ENCODE measurements at places on chromosomes 6 and 20. TPM values are rescaled to one million over a fixed set of nuclear protein-coding genes. Genes with fewer than 3 reads are reported as not detected.
A peak's percentile ranks its signal among the peaks of the same experiment; 100 is the strongest.

DNA sequence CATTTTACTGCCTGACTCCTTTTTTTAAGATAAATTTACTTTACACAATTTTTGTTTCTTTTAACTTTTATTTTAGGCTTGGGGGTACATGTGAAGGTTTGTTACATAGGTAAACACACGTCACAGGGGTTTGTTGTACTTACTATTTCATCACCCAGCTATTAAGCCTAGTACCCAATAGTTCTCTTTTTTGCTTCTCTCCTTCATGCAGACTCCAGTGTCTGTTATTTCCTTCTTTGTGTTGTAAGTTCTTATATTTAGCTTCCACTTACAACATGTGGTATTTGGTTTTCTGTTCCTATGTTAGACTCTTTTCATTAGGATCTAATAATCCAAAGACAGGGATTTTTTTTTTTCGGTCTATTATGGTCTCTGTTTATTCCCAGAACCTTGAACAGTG is 83.5 kb upstream of the CCN6 start:
- DNase-seq = no peak

DNA sequence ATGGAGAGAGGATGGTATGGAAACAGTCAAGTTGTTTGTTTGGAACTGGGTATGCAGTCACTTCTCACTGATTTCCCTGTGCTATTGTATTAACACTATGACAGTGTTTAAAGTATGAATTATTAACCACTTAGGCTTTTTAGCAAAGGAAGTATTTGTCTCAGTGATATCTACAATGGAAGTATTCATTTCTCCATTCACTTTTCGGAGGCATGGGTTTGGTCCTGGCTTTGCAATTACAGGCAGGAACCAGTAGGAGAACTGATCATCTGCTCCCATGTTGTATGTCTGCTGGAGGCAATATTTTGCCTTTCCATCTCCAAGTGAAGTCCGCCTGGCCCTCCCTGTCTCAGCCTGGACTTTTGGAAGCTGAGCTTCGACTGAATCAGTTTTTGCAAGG is 30.6 kb upstream of the EXOC2 start:
- no peak for DNase-seq

DNA sequence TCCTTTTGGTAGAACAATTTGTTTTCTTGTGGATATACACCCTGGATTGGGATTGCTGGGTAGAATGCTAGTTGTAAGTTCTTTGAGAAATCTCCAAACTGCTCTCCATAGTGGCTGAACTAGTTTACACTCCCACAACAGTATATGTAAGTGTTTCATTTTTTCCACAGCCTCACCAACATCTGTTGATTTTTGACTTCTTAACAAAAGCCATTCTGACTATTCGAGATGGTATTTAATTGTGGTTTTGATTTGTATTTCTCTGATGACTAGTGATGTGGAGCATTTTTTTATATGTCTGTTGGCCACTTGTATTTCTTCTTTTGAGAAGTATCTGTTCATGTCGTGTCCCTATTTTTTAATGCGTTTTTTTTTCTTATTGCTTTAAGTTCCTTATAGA is 444.1 kb downstream of the CBLN4 start:
- no peak for DNase-seq

DNA sequence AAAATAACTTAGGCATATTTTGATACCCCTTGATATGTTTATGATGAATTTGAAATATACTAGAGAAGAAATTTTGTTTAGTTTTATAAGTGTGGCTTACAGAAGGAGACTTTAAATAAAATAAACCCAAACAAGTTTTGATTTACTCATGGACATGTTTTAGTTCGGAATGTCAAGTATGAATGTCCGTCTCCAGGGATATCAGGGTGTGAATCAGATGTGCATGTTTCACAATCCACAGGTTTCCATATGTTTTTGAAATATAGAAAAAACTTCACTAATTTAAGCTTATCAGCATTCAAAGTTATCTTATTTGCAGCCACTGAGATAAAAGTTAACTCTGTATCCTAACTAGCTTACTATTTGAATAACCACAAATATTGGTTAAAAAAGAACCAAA is 51.5 kb downstream of the PLCB1 start:
- DNase-seq = no peak

DNA sequence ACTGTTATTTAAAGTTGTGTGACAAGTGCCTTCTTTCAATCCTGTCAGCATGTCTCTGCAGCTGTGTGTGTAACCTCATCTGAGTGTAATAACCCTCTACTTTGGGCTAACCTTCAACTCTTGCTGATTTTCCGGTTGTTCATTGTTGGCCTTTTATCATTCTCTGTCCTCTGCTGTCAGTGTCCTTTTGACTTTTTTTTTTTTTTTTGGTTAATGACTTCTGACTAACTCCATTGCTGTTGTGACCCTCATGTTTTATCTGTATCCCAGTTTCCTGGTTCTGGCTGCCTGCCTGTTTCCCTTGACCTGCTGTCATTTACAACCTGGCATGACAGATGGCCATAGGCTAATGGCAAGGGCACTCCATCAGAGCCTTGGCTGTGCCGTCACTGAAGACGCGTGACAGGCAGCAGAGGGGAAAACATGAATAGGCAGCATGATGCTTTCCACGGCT is 145.7 kb upstream of the MAN1A1 start:
- peak; percentile 8 for DNase-seq

GRCh38 chr20:60960500-60960899 is 291.6 kb upstream of the CDH4 start:
- DNase-seq = no peak

DNA sequence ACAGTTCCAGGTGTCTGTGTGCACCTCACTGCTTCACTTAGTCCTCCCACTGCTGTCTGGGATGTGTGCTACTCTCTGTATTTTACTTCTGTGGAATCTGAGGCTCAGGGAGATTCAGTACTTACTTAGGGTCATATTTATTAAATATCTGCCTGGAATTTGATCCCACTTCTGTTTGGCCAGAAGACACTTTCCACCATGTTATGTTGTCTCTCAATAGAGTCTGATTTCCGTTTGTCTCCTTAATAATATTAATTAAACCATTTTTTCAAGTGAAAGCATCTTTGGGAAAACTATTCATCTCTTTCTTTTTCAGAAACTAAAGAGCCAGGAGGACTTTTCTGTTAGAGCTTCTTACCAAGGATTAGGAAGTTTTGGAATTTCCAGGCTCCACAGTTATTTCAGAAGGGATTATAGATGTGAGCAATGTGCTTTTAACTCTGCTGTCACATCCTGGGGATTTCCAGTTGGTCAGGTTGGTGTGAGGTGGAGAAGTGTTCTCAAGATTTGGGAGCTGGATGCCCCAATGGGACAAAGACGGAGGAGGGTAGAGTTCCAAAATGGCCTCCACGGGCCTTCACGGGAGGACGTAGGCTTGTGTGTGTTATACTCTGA is 156.8 kb upstream of the RALGAPA2 start:
- DNase-seq = no peak

GRCh38 chr6:129750360-129750759 is 40.4 kb upstream of the ARHGAP18 start:
- no peak for DNase-seq

- DNase-seq = no peak
Measured at GRCh38 chr6:113570161-113570560, 287.0 kb upstream of the MARCKS start.

GRCh38 chr20:19382386-19383340 is 170.2 kb downstream of the SLC24A3 start:
- DNase-seq = no peak

DNA sequence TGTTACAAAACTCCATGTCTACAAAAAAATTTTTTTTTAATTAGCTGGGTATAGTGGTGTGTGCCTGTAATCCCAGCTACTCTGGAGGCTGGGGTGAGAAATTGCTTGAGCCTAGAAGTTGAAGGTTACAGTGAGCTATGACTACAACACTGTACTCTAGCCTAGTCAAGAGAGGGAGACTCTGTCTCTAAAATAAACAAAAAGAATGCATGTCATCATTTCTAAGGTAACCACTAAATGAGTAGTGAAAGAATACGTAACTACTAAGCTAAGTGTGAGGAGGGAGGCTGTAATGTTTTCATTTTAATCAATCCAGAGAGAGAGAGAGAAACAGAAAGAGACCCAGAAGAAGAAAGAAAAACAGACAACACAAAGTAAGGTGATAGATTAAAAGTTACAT is 9.9 kb downstream of the SYCP2 start:
- DNase-seq = no peak

- no peak for DNase-seq
Measured at GRCh38 chr20:34049897-34050695, 56.4 kb downstream of the RALY start.

DNA sequence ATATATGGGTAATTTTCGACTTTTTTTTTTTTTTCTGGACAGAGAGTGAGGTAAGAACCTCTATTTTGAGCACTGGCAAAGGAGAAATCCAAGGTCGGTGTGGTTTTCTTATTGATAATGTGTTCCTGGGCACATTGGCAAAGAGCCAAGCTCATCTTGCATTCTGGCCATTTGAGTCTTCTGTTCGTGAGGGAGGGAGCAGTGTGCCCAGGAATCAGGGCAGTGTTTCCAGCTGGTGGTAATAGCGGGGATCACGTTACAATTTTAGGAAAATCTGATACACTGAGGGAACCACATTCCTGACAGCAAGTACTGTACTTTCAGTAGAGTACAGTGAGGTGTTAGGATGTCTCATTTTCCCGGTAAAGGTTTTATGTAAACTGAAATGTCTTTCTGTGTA is 442.3 kb upstream of the MAP3K7 start:
- no peak for DNase-seq

GRCh38 chr6:133544419-133544818 is 303.3 kb downstream of the EYA4 start:
- DNase-seq = no peak

DNA sequence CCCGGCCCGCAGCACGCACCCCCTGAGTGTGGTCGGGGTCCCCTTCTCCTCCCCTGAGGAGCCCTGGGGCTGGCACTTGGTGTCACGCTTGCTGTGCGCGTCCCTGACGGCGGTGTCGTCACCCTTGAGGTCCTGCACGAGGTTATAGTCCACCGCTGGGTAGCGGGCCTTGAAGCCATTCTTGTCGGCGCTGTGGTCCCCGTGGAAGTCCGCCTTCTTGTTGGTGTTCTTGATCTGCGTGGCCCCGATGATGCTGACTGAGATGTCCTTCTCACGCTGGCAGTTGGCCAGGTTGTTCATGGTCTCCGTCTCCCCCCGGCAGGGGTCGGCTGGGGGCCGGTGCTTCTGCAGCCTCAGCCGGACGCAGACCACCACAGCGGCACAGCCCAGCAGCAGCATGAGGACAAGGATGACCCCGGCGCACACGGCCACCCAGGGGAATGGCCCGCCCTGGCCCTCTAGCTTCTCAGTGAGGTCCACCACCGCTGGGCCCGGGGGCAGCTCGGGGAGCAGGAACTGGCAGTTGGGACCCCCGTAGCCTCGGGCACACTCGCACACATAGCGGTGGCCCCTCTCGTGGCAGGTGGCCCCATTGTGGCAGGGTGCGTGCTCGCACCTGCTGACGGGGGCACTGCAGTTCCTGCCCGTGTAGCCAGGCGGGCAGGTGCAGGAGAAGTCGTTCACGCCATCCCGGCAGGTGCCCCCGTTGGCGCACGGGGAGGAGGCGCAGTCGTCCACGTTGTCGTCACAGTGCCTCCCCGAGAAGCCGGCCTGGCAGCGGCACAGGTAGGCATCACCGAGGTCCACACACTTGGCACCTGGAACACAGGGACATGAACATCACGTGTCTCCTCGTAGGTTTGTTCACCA is 7.4 kb downstream of the DLL1 start:
- DNase-seq = no peak

GRCh38 chr6:150249261-150249660 is 106.4 kb downstream of the PPP1R14C start:
- DNase-seq = no peak

GRCh38 chr6:144298194-144298593 is 13.1 kb downstream of the UTRN start:
- no peak for DNase-seq

DNA sequence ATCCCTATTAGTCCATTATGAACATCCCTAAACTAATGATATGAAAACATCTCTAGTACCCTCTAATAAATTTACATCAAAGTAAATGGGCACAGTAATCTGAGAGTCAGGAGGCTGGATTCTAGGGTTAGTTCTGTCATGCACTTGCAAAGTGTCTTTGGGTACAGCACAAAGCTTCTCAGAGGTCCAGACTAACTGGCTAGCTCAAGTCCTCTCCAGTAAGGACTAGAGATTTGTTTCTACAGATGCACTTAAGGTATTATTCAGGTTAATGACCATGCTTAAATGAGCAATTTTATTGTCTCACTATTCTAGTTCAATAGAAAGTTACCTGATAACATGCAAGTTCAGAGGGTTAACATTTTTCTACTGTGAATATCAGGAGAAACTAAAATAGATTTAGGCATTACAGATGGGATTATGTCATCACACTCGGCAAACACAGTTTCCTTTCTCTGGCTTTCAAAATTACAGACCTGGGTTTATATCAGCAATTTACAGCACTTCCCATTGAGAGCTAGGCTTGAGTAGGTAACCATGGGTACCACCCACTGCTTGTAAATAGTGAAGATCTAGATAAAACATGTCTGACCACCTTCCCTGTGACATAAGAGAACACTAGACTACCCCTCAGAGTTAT is 402.9 kb upstream of the RUNX2 start:
- DNase-seq = no peak

DNA sequence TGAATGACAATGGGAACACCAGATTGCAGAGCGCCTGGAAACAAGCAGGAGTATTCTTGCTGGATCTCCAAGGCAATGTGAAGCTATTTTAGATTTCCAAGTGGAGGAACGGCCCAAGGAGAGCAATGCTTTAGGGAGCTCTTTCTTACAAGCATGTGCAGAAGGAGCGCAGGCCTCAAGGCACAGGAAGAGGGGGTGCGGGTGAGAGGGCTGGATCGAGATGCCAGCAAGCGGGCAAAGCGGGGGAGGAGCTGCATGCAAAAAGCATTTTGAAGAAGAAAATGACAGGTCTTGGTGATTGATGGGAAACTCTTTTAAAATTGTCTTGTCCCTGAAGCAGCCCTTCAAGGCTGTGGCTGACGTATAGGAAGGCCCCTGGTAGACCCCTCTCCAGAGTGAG is 171.9 kb downstream of the QRSL1 start:
- no peak for DNase-seq

DNA sequence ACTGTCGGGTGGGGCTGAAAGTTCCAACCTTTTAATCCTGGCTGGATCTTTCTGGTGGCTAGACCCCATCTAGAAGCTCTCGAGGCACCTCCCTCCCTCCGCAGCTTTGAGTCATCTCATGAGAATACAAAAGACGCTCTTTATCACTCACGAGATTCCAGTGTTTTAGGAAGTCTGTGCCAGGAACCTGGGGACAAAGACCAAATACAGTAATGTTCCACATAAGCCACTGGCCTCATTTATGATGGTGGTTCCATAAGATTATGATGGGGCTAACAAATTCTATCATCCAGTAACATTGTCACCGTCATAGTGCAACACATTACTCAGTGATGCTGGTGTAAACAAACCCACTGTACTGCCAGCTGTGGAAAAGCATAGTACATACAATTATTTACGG is 48.7 kb downstream of the NCOA7 start:
- DNase-seq = no peak

OR2J3 gene
- not detected for polyA plus RNA-seq

COL12A1 gene
- 5.7 TPM for polyA plus RNA-seq

SIM1 gene
- not detected for polyA plus RNA-seq

TMC2 gene
- polyA plus RNA-seq = not detected

PDYN gene
- polyA plus RNA-seq = not detected

SMIM13 gene
- 3.0 TPM for polyA plus RNA-seq

PROCR gene
- polyA plus RNA-seq = 20.5 TPM

SLC22A7 gene
- not detected for polyA plus RNA-seq

TENT5A gene
- polyA plus RNA-seq = 17.3 TPM

SNX14 gene
- 31.5 TPM for polyA plus RNA-seq

SGK2 gene
- 0.45 TPM for polyA plus RNA-seq

TSBP1 gene
- not detected for polyA plus RNA-seq
